IPS-NIHi11 (cell line): ENCODE measurements at places on chromosomes 4 and X.

- no peak for DNase-seq
These were observed 34.8 kb downstream of the PLAC1 start for GRCh38 chrX:134623293-134624045.

DNA sequence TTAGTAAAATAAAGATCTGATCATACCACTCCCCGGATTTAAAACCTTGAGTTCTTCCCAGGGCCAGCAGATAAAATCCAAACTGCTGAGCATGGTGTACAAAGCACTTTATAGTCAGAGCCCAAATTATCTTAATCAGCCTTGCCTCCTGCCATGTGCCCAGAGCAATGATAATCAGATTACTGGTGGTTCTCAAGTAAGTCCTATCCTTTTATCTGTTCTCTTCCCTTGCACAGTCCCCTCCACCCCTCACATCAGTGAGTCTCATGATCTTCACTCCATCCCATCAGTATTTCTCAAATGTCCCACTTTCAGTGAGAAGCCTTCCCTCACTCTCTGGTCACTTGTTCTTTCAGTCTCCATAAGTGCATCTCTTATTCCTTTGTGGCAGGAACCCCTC is 22.7 kb downstream of the INTS6L start:
- DNase-seq = no peak

- no peak for DNase-seq
These were observed 31.6 kb downstream of the CTBP1 start for GRCh38 chr4:1217366-1217765.

- DNase-seq = no peak
These were observed 51.1 kb downstream of the TMEM156 start for GRCh38 chr4:38980903-38981676.

- no peak for DNase-seq
These were observed 2.3 kb downstream of the P2RY4 start for GRCh38 chrX:70257423-70258288.

- DNase-seq = no peak
These were observed 43.5 kb downstream of the MAMLD1 start for GRCh38 chrX:150406596-150406995.

GRCh38 chr4:147163311-147163710 is 217.6 kb upstream of the TTC29 start:
- no peak for DNase-seq

GRCh38 chrX:149848855-149849254 is 32.1 kb upstream of the MAGEA8 start:
- no peak for DNase-seq

GRCh38 chr4:40662962-40663604 is 33.4 kb upstream of the RBM47 start:
- no peak for DNase-seq

- DNase-seq = peak; percentile 37
These were observed 176.5 kb downstream of the GBA3 start for GRCh38 chr4:22869235-22869634.

GRCh38 chr4:7330031-7330596 is 104.6 kb downstream of the PSAPL1 start:
- DNase-seq = no peak

- DNase-seq = no peak
These were observed 17.9 kb upstream of the OGT start for GRCh38 chrX:71515038-71515396.

GRCh38 chrX:132367984-132368383 is 120.9 kb downstream of the MBNL3 start:
- no peak for DNase-seq

GRCh38 chrX:13215729-13216128 is 104.1 kb downstream of the ATXN3L start:
- DNase-seq = no peak

DNA sequence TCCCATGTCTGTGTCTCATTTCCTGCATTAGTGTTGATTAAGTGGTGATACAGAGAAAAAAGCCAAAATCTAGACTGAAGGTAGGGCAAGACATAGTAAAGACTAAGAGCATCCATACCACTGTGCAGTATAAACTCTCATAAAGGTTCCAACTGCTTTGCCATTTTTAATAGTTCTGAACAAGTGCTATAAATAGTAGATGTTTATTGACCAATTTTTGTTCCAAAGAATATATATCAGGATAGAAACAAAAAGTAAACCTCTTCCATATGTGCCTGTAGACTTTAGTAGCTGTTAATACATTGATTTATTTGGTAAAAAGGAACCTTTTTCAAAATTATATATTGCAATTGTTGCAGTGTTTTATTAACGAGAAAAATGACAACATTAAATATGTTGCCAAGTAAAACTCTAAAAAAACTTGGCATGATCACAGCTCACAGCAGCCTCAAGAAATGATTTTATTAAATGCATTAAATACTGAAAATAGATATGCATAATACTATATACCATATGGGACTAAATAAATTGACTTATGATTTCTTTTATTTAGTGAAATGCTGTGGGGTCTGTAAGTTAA is 22.3 kb upstream of the AASDH start:
- no peak for DNase-seq

- DNase-seq = no peak
These were observed 158.4 kb upstream of the MAGEC2 start for GRCh38 chrX:142363501-142363900.

- no peak for DNase-seq
These were observed 211.4 kb downstream of the GASK1B start for GRCh38 chr4:157961229-157961990.

GRCh38 chr4:118753685-118754084 is 68.5 kb downstream of the METTL14 start:
- no peak for DNase-seq

DNA sequence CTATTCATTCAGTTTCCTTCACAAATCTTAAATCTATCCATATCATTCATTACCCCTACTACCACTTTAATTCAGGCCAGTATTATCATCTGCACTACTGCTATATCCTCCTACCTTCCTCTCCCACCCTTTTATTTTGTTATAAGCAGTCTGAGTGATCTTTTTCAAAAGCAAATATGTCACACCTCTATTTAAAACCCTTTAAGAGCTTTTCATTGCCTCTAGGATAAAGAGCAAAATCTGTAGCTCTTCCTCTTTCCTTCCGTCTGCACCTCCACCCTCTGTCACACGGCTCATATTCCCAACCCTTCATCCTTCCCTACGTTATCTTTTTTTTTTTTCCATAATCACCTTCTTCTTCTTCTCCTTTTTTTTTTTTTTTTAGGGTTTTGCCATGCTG is 60.3 kb upstream of the SMIM10 start:
- DNase-seq = no peak

- no peak for DNase-seq
These were observed 32.1 kb downstream of the SLC34A2 start for GRCh38 chr4:25687773-25688172.

GRCh38 chrX:72016881-72017783 is 106.5 kb downstream of the NHSL2 start:
- no peak for DNase-seq

GRCh38 chr4:75745161-75745560 is 20.8 kb downstream of the USO1 start:
- no peak for DNase-seq

GRCh38 chr4:48093991-48094416 is 40.0 kb downstream of the TXK start:
- DNase-seq = peak; percentile 22

GRCh38 chr4:74444891-74445642 is at the start of gene AREG:
TSS of gene AREG (plus strand) at chr4:74445136. CDS start at chr4:74445346, 210 bp downstream.
- DNase-seq = peak; percentile 89

DNA sequence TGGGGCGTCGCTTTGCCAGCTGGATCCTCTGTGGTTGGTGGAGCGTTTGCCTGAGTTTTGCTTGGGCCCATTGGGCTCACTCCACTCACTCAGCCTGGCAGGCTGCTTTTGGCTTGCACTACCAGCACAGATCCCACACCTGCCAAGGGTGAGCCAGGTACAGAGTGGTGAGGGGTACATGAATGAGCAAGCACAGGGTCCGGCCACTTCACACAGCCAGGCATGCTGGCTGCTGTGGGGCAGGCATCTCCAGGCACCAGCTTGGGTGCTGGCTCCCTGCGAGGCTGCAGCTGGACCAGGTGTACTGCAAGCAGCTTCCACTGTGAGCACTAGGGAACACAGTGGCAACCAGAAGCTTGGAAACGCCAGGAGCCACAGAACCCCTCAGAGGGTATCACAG is 60.1 kb upstream of the NPNT start:
- DNase-seq = no peak

DNA sequence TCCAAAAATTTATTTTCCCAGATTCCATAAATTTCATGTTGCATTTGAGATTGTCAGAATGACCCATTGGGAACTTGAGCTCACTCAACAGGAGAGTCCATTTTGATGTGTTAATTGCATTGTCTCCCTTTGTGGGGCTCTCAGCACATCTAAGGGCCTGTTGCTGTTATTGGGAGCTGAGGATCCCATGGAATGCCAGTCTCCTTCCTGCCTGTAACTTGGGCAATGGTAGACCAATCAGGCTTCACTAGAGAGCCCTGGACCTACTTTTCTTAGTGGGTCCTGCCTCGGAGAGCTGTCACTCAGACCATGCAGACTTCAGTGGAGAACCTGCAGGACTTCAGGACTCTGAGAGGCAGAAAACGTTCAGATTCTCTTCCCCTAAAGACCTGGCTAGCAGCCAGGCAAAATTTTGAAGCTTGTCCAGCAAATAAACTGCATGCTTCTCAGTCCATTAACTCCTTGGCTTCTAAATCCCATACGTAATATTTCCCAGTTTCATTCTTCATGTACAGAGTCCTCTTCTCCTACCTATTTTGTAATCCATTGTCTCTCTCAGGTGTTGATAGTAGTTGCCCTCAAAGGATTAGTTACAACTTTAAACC is 25.1 kb downstream of the OCRL start:
- DNase-seq = peak; percentile 27

DNA sequence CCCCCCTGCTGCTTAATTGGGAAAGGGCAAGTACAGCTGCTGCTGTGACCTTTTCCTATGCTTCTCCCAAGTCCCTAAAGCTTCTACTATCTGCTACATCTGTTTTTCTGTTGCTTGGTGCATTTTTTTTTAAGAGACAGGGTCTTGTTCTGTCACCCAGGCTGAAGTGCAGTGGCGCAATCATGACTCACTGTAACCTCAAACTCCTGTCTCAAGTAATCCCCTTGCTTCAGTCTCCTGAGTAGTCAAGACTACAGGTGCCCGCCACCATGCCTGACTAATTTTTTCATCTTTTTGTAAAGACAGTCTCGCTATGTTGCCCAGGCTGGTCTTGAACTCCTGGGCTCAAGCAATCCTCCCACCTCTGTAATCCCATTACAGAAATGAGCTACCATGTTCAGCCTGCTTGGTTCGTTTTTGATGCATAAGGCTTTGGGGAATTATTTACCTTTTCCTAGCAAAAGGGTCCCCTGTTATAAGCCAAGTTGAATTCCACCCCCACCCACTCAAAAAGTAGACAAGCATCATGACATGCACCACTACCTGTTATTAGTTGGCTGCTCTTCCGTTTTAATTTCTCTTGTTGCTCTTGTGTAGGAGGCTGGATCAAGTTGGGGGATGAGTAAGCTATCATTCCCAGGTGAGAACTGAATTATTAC is 39.6 kb downstream of the DGKK start:
- DNase-seq = no peak

GRCh38 chr4:69858690-69859089 is 1.3 kb downstream of the SULT1E1 start:
- peak; percentile 9 for DNase-seq

GRCh38 chrX:134377537-134377936 is 82.4 kb upstream of the HPRT1 start:
- no peak for DNase-seq

- no peak for DNase-seq
These were observed 229.7 kb upstream of the DKK2 start for GRCh38 chr4:107265859-107266258.

- DNase-seq = no peak
These were observed 16.6 kb downstream of the TRIM2 start for GRCh38 chr4:153220682-153221395.

GRCh38 chr4:126740687-126741086 is 892.1 kb upstream of the INTU start:
- DNase-seq = no peak

GRCh38 chrX:72349190-72349589 is 43.5 kb upstream of the CITED1 start:
- DNase-seq = no peak

DNA sequence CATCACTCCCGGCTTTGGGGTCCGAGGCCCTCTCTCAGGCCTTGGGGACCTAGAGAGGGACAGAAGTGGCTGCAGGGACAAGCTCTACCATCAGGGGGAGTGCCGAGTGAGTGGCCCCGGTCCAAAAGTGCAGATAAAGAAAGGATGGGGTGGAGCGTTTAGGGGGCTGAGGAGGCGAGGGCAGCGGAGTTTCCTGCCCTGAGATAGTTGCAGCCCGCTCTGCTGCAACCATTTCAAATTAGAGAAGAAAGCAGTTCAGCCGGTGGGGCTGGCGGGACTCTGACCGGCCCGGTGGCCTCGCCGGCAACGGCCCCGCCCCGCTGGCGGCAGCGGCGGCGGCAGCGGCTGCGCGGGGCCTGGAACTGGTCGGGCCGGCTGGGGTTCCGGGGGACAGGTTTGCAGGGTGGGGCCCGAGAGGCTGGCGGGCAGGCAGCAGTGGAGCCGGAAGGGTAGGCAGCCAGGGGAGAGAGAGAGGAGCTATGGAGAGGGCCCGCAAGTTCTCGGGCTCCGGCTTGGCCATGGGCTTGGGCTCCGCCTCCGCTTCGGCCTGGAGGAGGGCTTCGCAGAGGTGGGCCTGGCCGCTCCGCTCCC is 7.6 kb downstream of the DLG3 start:
- DNase-seq = peak; percentile 47

DNA sequence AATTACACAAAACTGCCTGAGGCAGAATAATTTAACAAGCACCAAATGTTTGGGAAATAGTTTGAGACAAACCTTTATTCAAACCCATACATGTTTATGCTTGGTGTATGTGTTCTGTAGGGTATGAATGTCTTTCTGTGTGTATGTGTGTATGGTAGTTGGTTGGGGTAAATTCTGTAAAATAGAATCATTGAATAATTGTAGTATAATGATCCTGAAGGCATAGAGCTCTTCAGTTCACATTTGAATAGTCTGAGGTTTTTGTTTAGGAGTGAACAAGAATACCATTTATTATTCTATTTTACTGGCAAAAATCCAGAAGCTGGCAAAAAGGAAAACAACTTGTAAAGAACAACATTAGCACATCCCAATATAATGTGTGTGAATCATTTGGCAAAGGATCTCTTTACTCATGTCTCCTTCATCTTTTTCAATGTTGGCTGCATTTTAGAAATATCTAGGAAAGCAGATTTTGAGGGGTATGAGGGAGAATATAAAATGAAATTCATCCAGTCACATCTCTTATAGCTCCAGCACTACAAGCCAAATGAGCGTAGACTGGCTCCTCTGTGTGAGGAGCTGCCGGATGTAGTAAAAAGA is 360.0 kb downstream of the CHIC1 start:
- DNase-seq = no peak
